Stimulated activated CD4-positive, alpha-beta T cell treated with anti-CD3 and anti-CD28 coated beads, Interleukin-12 subunit alpha, Interleukin-12 subunit beta, amount 100 ng/mL, for 24 hours (primary cell): ENCODE measurements at places on chromosomes 7 and 10.

- peak; percentile 42 for DNase-seq
Observed at GRCh38 chr7:5689118-5689517, 92.3 kb downstream of the RNF216 start.

GRCh38 chr7:159027789-159028507 is 116.7 kb downstream of the VIPR2 start:
- DNase-seq, result no peak

- no peak for DNase-seq
Observed at GRCh38 chr10:4704034-4704545, 121.9 kb upstream of the AKR1E2 start.

DNA sequence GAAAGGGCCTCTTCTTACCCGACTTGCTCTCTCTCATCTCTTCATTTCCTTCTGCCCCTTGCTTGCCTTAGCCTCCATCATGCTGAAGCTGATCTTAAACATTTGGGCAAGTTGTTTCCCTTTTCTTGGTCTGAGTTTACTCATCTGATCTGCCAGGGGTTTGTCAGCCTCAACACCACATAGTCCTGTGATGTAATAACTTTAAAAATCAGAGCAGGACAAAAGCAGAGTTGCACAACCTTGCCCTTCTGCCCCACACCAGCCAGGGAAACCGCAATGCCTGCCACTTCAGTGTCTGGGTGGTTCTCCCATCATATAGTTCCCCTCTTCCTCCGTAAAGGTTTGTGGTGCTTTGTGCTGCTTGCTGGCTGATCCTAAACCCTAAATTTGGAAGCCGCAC is 9.9 kb upstream of the LIPM start:
- no peak for DNase-seq

DNA sequence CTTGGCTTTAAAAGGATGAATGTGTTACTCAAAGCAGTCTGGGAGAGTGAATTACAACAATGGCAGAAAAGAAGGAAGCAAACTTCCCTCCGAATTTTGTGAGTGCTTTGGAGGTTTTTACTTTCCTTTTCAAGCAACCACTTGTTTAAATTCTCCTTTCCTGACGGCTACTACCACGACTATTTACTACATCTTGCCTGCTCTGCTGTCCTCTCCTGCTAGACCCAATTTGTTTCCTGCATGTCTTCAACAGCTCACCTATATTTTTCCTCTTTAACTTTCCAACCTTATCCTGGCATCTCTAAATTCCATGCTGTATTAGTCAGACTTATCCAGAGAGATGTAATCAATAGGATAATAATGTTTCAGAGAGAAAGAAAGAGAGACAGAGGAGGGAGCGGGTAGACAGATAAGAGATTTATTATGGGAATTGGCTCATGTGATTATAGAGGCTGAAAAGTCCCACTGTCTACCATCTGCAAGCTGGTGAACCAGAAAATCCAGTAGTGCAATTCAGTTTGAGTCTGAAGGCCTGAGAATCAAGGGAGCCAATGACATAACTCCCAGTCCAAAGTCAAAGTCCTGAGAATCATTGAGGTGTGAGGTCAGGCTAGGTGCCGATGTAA is 42.8 kb upstream of the SLC13A1 start:
- DNase-seq, result no peak

- DNase-seq, result no peak
Observed at GRCh38 chr7:101537935-101538595, 91.0 kb downstream of the MYL10 start.

DNA sequence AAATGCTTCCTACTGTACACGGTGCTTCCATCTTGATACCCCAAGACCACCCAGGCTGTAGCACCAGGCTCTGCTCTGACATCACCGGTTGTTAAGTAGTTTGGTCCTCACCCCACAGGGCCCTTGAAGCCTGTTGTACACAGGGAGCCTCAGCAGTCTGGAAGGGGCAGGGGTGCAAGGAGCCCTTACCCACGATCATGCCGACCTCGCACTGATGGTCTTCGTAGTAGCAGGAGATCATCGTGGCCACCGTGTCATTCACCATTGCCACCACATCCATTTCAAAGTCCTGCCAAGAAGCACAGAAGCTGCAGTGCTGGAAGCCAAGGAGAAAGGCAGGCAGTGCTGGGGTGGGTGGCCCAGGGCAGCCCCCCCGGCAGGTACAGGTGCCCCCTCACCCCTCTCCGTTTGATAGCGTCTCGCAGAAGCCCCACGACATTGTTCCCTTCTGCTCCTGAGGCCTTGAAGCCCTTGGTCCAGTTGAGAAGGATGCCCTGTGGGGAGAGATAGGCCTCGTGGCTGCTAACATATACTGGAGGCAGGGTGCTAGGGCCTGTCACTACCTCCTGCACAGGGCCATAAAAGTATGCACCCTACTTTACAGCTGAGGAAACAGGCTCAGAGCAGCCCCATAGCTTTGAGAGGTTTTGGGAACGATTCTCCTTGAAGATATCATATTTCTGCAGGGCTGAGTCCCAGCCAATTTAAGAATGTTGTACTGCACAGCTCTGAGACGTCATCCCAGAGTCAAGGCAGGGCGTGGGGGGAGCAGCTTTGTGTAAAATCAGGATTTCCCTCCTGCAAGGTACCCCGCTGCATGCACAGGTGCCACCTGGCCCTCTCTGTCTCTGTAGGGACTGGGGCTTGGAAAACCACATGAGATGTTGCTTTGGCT is 8.7 kb upstream of the MYL7 start:
- DNase-seq, result no peak

DNA sequence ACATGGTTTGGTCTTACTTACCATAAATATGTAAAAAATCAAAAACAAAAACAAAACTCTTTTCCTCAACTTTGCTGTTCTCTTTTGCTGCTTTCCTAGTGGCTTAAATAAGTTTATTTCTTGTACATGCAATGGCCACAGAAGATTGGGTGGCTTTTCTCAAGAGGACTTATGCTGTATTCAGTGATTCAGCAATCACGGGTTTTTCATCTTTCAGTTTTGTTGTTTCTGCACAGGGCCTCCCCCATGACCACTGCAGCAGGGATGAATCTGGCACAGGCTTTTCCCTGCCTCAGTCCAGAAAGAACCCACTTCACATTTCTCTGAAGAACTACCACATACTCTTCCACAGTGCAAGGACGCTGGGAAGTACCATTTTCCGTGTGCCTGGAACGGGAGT is 355.0 kb downstream of the RNLS start:
- no peak for DNase-seq

DNA sequence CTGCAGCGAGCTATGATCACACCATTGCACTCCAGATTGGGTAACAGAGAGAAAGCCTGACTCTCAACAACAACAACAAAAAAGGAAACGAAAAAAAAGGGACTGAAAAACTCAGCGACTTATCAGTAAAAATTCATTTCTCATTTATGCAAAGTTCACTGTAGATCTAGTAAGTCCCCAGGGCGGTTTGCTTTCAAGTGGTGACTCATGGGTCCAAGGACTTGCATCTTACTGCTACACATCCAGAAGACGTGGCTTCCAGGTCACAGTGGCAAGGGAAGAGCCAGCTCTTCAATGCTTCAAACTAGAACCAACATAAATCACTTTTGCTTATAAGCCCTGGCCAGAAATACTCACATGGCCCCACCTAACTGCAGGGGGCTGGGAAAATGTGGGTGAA is 178.3 kb upstream of the AUTS2 start:
- no peak for DNase-seq

GRCh38 chr7:48171202-48171601 is at the start of gene ABCA13:
TSS of gene ABCA13 (plus strand) at chr7:48171458. CDS start at chr7:48171484, 26 bp downstream.
- DNase-seq, result no peak

- no peak for DNase-seq
Observed at GRCh38 chr10:77207828-77208185, 429.8 kb downstream of the KCNMA1 start.

GRCh38 chr7:122311734-122312450 is 7.3 kb upstream of the FEZF1 start:
- no peak for DNase-seq

- no peak for DNase-seq
Observed at GRCh38 chr10:3803927-3804741, 19.1 kb upstream of the KLF6 start.
